ENCODE measurements at places on chromosomes 13 and 19.

GRCh38 chr13:112731667-112732616 is 42.1 kb downstream of the ATP11A start:
- no peak for DNase-seq

GRCh38 chr13:63195726-63196125 is 1780.1 kb upstream of the PCDH20 start:
- no peak for DNase-seq

GRCh38 chr19:8695501-8695900 is 3.1 kb downstream of the ACTL9 start:
- no peak for DNase-seq

GRCh38 chr13:104422668-104423067 is 1356.5 kb upstream of the SLC10A2 start:
- DNase-seq = no peak

DNA sequence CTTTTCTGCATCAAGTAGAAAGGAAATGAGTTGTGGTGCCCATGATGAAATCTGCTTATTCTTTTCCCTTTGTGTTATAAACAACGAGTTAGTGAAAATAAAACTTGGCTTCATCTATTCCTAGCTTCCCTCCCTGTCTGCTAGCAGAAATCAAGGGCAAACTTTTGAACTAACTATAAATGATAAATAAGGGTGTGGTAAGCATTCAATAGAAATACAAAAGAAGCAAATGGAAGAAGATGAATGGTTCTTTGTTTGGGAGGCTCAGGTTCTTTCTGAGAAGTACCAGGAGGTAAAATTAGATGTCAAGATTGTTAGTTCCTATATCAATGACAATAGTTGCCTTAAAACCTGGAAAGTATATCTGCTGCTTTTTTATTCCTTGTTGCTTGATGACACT is 275.3 kb upstream of the PRR20A start:
- no peak for DNase-seq

DNA sequence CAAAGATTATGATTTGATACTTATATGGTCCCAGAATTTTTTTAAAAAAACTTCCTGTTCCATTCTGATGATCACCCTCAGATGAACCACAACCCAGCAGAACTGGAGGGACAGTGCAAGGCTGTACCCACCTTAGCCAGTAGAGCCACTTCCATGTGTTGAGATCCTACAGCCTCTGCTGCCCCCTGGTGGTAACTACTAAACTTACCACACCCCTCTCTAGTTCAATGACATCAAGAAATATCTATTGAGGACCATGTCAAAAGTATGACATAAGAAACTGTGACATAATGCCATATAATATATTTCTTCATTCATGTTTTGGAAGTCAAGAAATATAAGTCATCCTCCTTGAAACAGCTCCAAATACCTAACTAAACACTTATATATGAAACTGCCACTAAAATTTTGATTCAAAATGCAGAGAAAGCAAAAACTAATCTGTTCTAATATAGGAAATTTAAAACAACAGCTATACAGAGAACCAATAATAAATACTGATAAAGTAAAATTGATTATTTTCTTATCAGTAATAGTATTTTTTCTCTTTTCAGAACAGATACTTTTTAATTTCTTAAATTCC is 412.6 kb downstream of the KCTD12 start:
- DNase-seq = peak; percentile 63

DNA sequence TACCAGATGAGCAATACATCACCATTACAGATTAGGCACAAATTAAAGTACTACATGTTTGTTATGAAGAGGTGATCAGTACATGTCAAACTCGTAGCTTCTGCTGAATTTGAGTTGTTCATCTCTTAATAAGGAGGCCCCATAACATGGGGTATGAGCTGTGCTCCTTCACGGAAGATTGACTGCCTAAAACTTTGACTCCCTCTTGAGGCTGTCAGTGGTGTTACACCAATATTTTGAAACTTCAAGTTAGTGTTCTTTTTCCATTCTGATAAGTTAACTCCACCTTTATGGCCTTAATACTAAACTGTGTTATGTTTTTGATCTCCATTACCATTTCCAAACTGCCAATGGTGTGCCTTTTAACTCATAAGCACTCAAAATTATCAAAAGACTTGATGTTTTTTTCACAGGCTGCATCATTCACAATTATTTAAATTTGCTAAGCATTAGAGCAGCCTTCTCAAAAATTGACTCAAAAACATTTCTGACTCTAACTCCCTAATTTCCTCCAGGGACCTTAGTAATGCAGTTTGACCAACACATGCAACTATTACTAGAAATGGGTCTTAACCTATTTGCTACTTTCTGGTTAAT is 1591.5 kb downstream of the PCDH9 start:
- no peak for DNase-seq

- DNase-seq = no peak
Observed at GRCh38 chr19:42394751-42395150, 4.7 kb upstream of the CNFN start.

DNA sequence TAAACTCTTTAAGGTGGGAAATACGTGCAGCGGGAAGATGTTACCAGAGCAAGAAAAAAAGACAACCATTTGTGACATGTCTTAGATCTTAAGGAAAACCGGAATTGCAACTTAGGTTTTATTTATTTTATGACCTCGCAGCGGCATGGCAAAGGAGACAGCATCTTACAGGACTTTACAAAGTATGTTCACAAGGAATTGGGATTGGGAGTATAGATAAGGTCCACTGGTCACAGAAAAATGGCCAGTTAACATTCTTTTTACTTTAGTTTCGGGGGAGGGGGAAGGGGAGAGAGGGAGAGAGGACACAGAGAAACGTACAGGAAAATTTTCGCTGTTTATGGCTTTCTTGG is 104.5 kb upstream of the DIAPH3 start:
- no peak for DNase-seq

GRCh38 chr13:113169277-113170272 is 11.1 kb downstream of the PROZ start:
- DNase-seq = no peak

- DNase-seq = no peak
Observed at GRCh38 chr19:2181633-2181997, 17.9 kb downstream of the DOT1L start.

GRCh38 chr13:66578305-66578704 is 651.8 kb downstream of the PCDH9 start:
- no peak for DNase-seq

- DNase-seq = no peak
Observed at GRCh38 chr13:72186730-72187422, 319.9 kb upstream of the DACH1 start.

- DNase-seq = no peak
Observed at GRCh38 chr19:37999309-38000213, 92.6 kb downstream of the SIPA1L3 start.

GRCh38 chr19:47110521-47111005 is 3.0 kb downstream of the ZC3H4 start:
- DNase-seq = no peak

DNA sequence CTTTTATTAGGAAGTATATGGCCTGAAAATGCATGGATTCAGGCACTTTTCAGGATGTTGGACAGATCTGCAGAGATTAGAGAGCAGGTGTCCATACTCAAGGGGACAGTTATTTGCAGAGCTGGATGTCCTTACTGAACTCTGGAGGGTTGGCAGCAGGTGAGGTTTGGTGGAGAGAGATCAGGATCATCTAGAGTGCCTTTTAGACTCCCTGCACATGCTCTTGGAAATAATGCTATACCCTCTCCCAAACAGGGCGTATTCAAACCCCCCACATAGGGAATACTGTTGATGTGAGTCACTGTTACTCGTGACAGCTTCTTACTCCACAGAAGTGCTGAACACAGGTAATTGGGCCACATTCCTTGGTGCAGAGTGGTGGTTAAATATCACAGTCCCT is 725.7 kb upstream of the SGCG start:
- DNase-seq = no peak

DNA sequence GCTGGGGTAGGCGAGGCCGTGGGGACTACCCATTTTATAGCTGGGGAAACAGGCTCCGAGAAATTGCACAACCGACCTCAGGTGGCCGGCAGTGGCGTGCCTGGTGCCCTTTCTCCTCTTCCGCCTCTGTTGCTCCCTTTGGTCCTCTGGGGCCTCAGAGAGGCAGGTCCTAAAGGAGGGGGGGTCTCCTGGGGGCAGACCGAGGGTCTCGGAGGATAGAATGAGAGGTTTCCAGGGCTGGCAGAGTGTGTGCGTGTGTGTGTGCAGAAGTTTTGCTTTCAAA is 11.3 kb downstream of the STX10 start:
- no peak for DNase-seq

- no peak for DNase-seq
Observed at GRCh38 chr13:107365466-107366215, 797.7 kb upstream of the ARGLU1 start.

GRCh38 chr13:26834646-26835045 is 74.1 kb upstream of the GPR12 start:
- no peak for DNase-seq

DNA sequence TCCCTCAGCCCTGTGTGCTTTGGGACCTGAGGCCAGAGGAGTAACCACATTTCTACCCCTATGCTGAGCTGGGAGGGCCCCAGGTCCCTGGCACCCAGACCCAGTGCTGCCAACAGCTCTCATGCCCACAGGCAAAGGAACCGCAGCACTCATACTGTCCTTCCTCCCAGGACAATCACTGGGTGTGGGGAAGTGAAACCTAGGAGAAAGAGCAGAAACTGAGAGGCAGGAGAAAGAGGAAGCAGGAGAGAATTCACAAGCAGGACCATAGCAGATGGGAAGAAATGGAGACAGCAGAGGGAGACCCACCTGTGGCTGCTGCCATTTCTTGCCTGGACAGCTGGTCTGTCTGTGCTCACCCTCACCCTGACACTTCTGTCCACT is 18.9 kb downstream of the CCDC97 start:
- DNase-seq = no peak

GRCh38 chr19:35216016-35216832 is 12.3 kb downstream of the FAM187B start:
- DNase-seq = no peak

DNA sequence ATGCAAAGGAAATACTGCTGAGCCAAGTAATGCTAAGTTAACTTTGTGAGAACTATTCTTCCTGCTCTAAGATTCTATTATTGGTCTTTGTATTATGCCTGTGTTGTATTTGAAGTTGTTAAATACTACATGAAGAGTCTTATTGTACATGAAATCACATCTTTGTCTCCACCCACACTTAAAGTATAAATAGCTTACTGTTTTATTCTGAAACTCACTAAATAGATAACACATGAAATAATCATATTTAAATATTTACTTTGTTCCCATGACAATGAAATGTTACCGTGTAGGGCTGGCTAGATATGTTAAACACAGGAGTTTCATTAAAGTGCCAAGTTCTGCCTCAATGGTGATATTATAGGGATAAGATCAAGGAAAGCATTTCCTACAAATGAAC is 562.1 kb upstream of the ATXN8OS start:
- DNase-seq = no peak

DNA sequence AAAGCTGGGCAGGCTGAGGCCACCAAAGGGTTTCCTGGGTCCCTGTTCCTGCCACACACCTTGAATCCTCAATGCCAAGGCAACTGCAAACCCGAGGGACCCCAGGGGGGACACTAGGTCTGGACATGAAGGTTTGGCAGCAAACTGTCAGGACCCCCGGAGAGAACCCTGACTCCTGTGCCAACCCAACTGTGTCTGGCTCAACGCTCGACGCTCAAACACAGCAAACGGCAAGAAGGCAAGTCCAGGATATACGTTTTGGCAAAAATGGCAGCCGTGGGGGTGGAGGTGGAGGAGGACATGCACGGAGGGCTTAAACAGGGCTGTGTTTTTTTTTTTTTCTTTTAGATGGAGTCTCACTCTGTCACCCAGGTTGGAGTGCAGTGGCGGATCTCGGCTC is 73.0 kb downstream of the GADD45B start:
- no peak for DNase-seq

- no peak for DNase-seq
Observed at GRCh38 chr19:50402544-50403301, 16.0 kb upstream of the SPIB start.

DNA sequence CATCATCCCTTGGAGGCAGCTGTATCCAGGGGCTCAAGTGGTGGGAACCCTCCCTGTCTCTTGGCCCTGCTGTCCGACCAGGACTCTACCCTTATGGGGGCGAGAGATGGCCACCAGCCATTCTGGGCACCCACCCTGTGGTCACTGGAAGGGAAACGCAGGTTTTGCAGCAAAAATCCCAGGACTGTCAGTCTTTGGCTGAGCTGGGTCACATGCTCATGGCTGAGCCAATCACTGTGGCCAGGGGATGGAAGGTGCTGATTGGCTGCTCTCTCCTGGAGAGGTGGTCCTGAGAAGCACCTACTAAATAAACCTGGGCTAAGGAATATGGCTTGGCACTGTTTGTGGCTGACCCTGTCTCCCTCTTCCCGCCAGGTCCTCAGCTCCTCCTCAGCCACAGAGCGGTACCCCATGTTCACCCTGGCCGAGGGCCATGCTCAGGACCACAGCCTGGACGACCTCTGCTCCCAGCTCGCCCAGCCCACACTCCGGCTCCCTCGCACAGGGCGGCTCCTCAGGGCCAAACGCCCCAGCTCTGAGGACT is 8.9 kb downstream of the ATG4D start:
- DNase-seq = no peak

DNA sequence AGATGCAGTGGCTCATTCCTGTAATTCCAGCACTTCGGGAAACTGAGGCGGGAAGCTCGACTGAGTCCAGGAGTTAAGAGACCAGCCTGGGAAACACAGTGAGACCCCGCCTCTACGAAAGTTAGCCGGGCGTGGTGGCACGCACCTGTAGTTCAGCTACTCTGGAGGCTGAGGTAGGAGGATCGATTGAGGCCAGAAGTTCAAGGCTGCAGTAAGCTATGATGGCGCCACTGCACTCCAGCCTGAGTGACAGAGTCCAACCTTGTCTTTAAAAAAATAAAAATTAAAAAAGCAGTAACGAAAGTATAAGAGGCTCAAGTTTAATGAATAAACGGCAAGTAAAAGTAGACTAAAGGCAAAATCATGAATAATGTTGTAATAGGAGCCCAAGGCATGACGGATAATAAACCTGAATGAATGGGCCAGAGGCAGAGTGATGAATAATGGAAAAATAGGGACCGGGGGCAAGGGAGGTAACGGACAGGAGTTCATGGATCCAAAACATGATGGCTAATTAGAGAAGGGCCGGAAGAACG is 1.2 kb upstream of the TOMM40 start:
- DNase-seq = no peak

- no peak for DNase-seq
Observed at GRCh38 chr13:24610956-24611355, 69.3 kb upstream of the ATP12A start.

GRCh38 chr19:2034729-2035589 is 16.1 kb downstream of the MKNK2 start:
- no peak for DNase-seq

- DNase-seq = no peak
Observed at GRCh38 chr13:41762796-41763195, 198.1 kb downstream of the VWA8 start.

DNA sequence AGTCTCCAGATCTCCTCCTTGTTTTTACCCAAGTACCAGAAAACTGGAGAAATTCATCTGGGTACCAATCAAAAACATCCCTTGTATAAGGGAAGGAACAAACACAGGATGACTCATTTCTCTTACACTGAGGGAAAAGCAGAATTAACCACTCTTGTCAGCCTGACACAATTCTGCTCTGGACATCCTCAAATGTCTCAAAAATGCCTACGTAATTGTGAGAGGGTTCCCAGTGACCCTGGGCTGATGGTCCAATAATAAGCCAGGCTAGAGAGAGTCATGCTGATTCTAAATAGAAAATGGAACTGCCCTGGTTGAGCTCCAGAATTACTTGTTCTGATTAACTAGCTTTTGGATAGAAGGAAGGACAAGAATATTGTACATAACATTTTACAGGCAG is 14.5 kb downstream of the ZNF708 start:
- no peak for DNase-seq
